Fibroblast of mammary gland (primary cell): ENCODE measurements at places on chromosomes 5 and 9.

DNA sequence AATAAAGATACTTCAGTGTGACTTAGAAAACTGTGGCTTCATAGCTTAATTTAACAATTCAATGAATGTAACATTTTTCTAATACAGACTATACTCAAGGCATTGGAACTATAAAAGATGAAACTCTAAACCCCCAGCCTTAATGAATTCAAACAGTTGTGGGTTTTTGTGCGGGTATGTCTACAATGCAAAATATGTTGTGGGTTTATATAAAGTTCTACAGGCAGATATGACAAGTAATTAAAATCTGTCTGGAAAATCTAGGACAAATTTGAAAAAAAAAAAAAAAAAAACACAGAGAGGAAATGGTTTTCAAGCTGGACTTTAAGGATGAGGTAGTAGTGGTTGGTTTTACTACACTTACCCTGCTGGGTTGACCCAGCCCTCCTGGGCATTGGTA lies 467.5 kb upstream of the TLE4 start:
- DNase-seq: no peak

DNA sequence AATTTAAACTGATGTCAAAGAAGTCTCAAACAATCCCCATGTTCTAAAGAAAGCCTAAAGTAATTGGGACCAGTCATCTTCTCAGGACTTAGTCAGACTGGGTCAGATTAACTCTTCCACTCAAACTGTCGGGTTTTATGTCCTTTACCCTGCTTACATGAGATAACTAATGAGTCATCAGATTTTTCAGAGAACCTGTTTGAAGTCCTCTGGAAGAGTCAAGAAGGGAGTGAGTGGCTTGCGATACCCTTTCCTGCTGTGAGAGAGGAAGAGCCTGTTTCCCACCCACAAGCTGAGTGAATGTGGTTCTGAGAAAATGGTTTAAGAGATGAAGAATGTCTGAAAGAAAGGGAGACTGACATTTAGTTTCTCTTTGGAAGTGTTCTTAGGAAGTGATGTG lies 1866.7 kb upstream of the C9orf72 start:
- peak; percentile 84 for DNase-seq

DNA sequence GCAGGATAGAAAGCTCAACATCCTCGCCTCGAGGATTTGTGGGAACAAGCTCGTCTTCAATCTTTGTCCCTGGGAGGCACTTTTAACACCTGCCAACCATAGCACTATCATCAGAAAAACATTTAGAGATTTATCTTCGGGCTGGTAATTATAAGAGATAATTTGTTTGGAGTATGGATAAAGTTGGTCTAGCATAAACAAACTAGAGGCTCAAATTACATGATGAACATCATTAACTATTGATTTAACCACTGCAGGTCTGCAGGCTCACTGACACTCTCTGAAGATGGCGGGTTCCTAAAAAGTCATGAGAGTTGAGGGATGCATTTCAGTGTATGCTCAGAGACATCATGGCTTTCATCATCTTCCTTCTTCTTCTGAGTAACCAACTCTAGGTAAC lies 25.8 kb upstream of the PCA3 start:
- no peak for DNase-seq

DNA sequence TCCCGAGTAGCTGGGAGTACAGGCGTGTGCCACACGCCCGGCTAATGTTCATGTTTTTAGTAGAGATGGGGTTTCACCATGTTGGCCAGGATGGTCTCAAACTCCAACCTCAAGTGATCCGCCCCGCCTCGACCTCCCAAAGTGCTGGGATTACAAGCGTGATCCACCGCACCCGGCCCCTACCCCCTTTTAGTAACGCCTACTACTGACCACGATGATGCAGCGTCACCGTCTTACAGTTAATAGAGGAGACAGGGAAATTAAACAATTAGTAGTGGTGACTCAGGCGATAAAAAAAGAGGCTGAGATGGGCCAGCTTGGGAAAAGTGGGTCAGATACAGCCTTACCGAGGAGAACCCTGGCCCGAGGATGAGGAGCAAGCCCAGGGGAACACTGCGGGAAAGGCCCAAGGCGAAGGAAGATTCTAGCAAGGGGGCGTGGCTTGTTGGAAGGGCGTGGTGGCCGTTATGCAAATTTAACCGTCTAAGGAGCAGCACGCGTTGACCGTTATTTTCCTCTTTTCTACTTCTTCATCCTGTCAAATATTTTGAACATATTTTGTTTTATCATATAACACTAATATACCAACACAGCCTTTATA lies 1.6 kb upstream of the SETX start:
- no peak for DNase-seq

GRCh38 chr9:116423149-116423548 lies 264.0 kb upstream of the TRIM32 start:
- no peak for DNase-seq
